RWPE1 (cell line): ENCODE measurements at places on chromosomes 11 and 22.

DNA sequence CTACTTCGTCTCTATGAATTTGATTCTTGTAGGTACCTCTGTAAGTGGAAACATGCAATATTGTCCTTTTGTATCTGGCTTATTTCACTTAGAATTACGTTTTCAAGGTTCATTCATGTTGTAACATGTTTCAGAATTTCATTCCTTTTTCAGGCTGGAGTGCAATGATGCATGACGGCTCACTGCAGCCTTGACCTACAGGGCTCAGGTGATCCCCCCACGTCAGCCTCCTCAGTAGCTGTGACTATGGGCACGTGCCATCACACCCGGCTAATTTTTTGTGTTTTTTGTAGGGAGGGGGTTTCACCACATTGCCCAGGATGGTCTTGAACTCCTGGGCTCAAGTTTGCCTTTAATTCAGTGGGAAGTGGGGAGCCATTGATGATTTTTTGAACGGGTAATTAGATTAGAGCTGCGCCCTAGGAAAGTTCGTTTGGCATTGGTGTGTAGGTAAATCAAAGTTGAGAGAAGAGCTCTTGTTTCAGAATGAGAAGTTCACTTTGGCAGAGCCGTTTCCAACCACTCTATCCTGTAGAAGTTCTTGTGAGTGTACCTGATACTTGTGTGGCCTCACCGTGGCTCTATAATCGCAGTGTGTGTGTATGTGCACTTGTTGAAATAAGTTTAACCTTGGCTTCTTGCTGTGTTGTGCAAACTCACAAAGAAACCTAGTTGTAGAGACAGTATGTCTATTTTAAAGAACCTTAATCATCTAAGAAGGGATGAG is 115.9 kb downstream of the NAV2 start:
- no peak for DNase-seq

- DNase-seq: no peak
Observed at GRCh38 chr11:66281776-66282467, 3.9 kb downstream of the CNIH2 start.

DNA sequence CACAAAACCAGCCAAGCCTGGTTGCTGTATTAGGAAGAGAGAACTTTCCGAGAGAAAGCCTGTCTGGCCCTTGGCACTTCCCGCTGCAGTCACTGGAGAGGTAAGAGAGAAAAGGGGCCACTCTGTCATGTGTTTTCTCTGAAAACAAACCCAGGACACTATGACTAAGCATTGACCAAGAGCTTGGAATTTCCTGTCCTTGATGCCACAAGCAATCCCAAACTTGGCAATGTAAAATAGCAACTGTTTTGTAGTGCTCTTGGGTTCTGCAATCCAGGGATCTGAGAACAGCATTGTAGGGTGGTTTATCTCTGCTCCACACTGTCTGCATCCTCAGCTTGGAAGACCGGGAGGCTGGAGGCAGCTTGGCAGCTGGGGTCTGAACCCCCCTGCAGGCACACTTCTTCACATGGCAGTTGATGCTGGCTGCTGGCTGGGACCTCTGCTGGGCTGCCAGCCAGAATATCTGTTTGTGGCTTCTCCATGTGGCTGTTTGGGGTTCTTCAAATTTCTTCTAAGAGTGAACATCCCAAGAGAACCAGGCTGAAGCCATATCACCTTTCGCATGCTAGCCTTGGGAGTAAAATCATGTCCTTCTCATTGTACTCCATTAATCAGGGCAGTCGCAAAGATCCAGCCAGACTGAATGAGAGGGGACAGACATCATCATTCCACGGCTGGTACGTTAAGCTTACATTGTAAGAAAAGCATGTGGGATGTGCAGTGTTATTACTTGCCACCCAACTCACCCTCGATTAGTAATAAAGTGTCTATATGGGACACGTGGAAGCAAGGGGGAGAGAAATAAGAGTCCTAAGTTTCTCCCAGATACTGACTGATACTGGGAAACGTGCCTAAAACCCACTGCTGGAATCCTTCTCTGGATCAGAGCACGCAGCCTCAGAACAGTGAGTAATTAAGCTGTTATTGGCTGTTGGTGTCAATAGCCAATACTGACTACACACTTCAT is 537.4 kb upstream of the B3GAT1 start:
- DNase-seq: peak; percentile 4

GRCh38 chr11:57357856-57358255 is 19.7 kb downstream of the P2RX3 start:
- no peak for DNase-seq

GRCh38 chr22:23098230-23098705 is 27.9 kb downstream of the GNAZ start:
- no peak for DNase-seq

DNA sequence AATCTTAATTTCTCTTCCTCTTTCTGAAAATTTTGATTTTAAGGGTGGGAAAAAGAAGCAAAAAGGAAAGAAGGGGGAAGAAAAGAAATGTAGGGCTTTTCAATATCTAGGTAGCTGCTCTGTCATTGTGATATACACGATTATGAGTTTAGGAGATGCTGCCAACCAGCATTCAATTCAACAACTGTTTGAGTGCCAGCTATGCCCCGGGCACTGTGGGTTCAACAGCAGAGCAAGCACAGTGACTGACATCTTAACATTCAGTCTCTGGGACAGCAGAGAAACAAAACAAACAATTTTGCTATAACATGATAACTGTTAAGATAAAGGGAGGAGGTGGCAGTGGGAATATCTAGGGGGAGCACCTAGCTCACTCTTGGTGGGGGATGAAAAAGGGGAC is 91.6 kb downstream of the DBX1 start:
- no peak for DNase-seq

- no peak for DNase-seq
Observed at GRCh38 chr11:134665188-134665535, 253.1 kb upstream of the B3GAT1 start.

DNA sequence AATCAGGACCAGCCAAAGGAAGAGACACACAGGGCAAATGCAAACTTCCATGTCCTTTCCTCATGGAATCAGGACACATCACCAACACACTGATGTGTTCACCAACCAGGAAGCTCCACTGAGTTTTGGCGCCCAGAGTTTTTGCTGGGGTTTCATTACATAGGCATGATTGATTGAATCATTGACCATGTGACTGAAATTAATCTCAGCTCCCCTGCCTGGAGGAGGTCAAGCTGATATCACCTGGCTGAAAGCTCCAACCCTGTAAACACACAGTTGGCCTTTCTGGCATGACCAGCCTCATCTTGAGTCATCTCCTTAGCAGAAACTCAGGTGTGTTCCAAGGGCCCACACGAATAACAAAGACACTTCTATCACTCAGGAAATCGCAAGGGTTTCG is 133.2 kb downstream of the TRIM29 start:
- no peak for DNase-seq

- DNase-seq: peak; percentile 63
Observed at GRCh38 chr11:8006349-8006977, 19.3 kb downstream of the EIF3F start.

GRCh38 chr11:115450519-115450918 is 53.7 kb downstream of the CADM1 start:
- DNase-seq: no peak

- peak; percentile 62 for DNase-seq
Observed at GRCh38 chr11:118290923-118291322, 13.6 kb upstream of the CD3E start.

DNA sequence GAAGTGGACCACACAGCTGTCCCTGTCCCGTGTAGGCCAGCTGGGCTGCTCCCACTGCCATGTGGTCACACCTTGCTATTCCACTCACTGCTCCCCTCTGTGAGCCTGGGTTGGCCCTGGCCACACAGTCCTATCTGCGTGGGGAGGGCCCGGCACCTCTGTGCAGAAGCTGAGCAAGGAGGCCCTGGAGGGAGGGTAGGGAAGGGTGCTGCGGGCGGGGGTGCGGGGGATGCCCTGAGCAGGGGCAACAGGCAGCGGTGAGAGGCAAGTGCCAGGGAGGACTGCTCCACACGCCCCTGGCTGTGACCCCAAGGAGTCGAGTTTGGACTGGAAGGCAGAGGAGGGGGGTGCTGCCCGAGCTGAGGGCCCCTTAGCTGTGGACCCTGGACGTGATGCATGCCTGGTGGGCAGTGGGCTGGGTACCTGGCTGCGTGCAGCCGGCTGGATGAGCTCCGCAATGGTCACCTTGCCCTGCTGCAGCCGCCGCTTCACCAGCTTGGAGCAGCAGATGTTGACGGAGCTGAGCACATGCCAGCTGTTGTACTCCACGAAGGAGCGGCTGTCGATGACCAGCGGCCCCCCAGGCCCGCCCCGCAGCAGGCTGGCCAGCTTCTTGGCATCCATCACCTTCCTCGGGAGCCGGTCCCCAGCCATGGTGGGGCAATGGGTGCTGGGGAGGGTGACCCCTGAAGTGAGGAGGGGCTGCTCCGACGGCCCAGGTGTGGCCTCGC is 6.7 kb downstream of the DUSP8 start:
- DNase-seq: no peak

DNA sequence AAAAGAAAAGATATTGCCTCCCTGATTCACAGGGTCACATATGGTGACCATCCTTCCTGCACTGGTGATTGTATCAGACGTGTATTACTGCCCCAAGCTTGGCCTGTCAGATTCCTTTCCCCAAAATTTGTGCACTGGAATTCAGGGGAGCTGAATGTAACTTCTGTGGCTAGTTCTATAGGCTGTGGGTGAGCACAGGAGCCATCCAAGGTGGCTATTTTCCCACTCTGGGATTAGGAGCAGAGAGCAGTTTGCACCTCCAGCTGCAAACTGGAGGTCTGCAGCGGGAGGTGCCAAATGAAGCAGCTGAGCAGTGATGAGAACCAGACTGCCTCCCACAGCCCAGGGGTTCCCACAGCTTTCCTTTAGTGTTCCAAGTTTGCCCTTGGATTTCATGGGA is 124.2 kb upstream of the PITPNB start:
- DNase-seq: no peak

- no peak for DNase-seq
Observed at GRCh38 chr11:125504580-125504979, 8.5 kb upstream of the FEZ1 start.

DNA sequence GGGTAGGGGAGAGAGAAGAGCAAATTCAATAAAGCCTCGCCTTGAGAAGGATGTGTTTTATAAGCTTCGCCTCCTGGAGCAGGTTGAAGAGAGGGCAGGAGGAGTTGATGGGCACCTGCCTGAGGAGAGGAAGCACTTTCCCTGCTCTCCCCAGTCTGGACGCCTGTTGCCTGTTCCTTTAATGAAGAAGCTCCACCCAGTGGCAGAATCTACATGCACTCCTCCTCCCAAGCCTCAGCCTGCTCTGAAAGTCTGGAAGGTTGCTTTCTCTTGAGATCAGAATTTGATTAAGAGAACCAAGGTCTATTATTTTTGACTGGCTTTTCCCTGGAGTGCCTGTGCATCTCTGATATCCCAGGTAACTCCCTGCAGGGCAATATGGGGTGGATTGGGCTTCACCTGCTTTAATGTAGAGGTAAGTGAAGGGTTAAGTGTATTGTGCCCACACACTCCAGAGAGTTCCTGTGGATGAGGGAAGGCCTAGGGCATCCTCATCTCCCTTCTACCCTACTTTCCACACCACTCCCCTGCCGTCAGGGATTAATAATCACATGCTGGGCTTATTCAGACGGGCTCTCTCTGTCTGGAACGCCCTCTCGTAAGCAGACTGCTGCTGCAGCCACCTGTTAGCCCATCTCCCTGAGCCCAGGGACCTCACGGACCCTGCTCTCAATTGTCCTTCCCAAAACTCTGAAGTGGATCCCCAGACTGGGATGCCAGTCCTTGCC is 22.3 kb downstream of the NTM start:
- no peak for DNase-seq

- no peak for DNase-seq
Observed at GRCh38 chr11:134638796-134639430, 226.9 kb upstream of the B3GAT1 start.

GRCh38 chr11:93099806-93100205 is 98.0 kb downstream of the SLC36A4 start:
- DNase-seq: no peak

GRCh38 chr11:8826139-8826786 is 84.7 kb upstream of the AKIP1 start:
- no peak for DNase-seq

- DNase-seq: no peak
Observed at GRCh38 chr11:125943661-125944349, 2.0 kb upstream of the VSIG10L2 start.

GRCh38 chr22:38843657-38844314 is at the start of gene NPTXR:
NPTXR (minus strand) TSS chr22:38844028.
- peak; percentile 34 for DNase-seq

GRCh38 chr11:66126808-66127555 is 56.9 kb downstream of the PACS1 start:
- peak; percentile 39 for DNase-seq

DNA sequence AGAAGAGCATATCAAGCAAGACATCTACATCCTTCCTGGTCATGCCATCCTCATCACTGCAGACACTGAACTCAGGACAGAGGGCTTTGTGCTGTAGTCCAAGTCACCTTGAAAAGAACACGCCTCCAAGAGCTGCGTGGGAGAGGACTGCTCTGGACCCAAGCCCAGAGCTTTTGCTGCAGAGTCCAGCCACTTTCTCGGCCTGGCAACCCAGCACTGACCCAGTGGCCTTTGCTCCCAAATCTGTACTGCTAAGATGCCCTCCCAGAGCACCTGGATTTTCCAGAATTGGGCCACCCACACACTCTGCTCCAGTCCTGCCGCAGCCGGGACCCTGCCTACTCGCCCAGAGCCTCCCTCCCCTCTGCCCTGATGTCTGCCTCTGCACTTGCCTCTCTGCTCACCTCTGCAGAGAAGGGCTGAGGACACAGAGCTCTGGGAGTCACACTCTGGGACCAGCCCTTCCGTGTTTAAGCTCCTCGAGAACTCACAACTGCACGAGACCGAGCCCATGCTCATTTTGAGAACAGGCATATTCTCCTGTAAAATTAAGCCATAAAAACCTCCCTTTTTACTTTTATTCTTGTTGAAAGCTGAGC is 83.8 kb upstream of the CSNK2A3 start:
- DNase-seq: no peak

- DNase-seq: no peak
Observed at GRCh38 chr11:1618231-1618630, 3.7 kb downstream of the KRTAP5-4 start.

DNA sequence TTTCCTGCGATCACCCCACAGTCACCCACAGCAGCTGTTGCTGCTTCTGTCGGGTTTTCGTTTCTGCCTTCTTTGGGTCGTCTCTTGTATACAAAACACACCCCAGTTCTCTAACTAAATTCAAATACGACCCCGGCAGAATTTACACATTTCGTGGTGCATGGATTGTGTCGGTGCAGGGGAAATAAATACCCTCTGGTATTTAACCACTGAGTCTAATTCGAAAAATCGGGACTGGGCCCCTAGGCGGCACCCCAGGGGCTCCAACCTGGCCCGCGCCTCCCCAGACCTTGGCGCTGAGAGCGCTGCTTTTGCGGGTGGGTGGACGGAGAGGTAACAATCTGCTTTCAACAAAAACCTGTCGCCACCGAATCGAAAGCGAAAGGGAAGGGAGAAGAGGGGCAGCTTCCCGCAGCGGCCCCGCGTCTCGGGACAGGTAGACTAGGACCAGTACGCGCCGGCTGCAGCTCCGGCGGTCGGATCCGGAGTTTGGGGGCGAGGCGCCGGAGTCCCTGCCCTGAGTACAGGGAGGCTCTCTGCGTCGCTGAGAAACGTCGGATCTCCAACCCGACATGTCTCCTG is 4.4 kb downstream of the ALX4 start:
- no peak for DNase-seq

- no peak for DNase-seq
Observed at GRCh38 chr11:70713988-70714665, 315.8 kb downstream of the CTTN start.
